ENCODE measurements at places on chromosomes 7 and 10.

DNA sequence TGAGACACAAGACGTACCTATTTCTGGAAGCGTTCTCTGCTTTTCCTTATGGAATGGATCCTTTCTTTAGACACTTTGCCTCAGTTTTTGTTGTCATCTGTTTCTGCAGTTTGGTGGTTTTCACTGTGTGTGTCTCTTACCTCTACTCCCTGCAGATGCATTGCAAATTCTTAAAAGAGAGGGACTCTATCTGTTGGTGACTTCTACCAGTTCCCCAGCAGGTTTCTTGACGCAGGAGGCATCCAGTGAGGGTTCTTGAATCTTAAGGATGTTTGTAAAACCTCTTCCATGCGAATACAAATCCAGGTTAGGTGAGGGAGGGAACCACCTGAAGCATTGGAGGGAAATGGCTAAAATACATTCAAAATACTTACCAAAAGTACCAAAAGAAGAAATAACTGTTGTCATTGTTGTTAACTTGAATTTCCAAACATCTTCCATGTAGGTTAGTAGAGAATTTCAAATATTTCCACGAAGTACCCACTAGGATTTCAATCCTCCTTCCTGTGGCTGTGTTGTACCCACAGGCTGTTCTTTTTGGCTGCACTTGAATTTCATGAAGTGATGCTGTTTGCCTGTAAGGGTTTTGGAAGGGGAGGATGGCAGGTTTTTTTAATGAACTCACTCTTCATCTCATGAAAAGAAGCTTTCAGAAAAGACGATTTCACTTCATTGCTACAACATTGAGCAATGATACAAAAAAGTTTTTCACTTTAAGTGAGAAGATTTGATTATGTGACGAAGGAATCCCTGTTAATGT is 32.2 kb downstream of the PLXDC2 start:
- H3K36me3 ChIP-seq = no peaks in the 10 kb centered on the region
- H3K4me3 ChIP-seq = no peak overlapping the region
- H3K4me1 ChIP-seq = no peaks in the 10 kb centered on the region
- H3K27me3 ChIP-seq = no peaks in the 10 kb centered on the region

DNA sequence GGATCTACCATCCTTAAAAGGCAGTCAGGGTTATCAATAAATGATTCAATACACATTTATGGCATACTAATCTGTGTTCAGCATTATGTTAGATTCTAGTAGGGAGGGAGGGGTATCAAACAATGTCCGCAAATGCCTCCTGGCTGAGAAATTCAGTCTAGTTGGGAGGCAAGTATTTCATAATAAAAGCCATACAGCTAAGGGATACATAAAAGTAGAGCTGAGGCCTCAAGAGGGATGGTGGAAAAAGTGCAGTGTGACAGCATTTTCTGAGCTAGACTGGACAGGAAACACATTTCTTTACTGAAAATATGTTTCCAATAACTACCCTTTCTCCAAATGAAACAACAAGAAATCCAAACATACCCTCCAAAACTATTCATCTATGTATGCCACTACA is 152.8 kb upstream of the LRRN3 start:
- DNase-seq = no peak
- no peak overlapping the region for H3K27ac ChIP-seq
- H3K4me1 ChIP-seq = no peaks in the 10 kb centered on the region
- H3K4me3 ChIP-seq = no peak overlapping the region
- H3K27me3 ChIP-seq = no peaks in the 10 kb centered on the region

DNA sequence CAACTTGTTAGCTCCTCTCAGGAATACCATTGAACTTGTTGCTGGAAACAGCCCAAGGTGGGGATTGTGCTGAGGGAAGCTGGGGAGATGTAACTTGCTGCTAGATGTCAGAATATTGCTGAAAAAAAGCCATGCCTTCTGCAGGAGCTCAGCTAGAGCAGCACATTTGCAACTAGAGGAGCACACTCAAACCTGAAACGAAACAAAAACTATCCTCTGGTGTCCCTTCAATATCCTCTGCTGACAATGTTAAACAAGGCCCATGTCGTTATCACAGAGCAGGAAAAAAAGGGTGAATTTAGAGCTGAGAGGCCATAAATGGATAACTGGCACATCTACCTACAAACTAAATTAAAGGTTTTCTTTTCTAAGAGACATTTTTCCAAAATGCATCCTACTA is 53.7 kb upstream of the MACC1 start:
- no peaks in the 10 kb centered on the region for H3K4me1 ChIP-seq
- H3K4me3 ChIP-seq = no peak overlapping the region
- DNase-seq = no peak
- no peaks in the 10 kb centered on the region for H3K36me3 ChIP-seq
- H3K27me3 ChIP-seq = no peaks in the 10 kb centered on the region

DNA sequence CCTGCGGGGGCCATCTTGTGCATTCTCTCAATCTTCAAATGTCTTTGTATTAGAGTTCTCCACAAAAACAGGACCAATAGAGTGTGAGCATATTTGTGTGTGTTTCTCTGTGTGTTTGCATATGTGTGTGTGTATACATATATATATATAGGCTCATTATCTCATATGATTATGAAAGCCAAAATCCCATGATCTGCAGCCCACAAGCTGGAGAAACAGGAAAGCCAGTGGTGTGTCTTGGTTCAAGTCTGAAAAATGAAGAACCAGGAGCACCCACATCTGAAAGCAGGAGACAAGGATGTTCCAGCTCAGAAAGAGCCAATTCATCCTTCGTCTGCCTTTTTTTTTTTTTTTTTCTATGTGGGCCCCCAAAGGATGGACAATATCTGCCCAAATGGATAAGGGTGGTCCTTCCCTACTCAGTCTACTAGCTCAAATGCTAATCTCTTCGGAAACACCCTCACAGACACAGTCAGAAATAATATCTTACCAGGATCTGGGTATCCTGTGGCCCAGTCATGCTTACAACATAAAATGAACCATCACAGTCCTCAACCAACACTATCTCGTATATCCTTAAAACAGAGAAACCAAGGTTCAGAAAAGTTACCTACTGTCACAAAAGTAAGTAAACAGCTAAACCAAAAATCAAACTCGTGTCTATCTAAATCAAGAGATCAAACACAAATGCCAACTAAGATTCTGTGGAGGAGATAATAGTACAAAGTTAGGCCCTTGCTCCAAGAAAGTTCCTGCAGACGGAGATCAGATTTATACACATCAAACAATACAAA is 141.9 kb downstream of the JMJD1C start:
- DNase-seq = no peak
- no peaks in the 10 kb centered on the region for H3K4me1 ChIP-seq
- H3K27me3 ChIP-seq = no peaks in the 10 kb centered on the region

DNA sequence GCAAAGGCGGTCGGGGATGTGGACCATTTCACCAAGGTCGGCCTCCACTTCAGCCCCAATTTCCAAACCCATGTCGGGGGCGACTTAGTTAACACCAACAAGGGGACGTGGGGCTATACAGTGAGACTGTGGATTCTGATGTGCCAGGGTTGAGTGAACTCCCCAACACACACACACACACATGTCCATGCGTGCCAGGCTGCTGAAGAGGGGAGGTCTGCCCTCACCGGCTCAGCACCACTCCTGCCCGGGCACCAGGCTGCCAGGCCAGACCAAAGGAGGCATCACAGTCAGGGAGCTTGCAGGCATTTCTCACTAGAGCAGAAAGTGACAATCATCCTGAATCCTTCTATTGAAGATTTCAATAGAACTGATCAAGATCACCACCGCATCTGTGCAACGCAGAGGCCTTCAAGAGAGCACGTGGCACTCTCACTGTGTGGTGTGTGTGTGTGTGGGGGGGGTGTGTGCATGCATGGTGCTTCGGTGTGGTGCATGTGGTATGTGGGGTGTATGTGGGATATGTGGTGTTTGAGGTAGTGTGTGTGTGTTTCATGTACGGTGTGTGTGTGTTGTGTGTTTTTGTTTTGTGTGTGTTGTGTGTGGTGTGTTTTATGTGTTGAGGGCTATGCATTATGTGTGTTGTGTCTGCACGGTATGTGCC is 403.5 kb upstream of the RNF32 start:
- H3K4me1 ChIP-seq = no peaks in the 10 kb centered on the region
- H3K27ac ChIP-seq = no peak overlapping the region
- H3K27me3 ChIP-seq = no peaks in the 10 kb centered on the region
- H3K4me3 ChIP-seq = no peak overlapping the region
- no peak for DNase-seq

- no peaks in the 10 kb centered on the region for H3K27me3 ChIP-seq
- DNase-seq = no peak
- H3K27ac ChIP-seq = peak overlapping the region; percentile 67
- peaks cover 29% of the 10 kb centered on the region for H3K4me1 ChIP-seq
Observed at GRCh38 chr10:29687421-29688164, 52.8 kb upstream of the SVIL start.

DNA sequence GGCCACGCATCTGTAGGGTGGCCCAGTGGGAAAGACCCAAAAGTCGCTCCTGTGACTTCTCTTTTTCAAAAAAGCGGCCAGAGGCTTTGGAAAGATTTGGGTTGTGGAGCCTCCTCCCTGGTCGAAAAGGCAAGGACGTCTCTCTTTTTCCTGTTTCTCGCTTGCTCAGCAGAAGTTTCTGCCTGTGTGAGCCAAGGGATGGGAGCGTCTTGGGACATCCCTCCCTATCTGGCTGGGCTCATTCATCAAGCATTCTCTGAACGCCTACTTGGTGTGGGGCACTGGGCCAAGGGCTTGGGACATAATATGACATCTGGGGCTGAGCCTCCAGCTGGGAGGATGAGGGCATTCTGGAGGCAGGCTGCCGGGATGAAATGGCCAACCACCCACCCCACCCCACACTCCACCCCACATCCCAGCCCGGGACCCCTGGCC is 120.9 kb downstream of the C10orf105 start:
- DNase-seq = peak; percentile 78
- no peak overlapping the region for H3K4me3 ChIP-seq
- no peaks in the 10 kb centered on the region for H3K36me3 ChIP-seq
- peak overlapping the region; percentile 87 for H3K27ac ChIP-seq
- H3K4me1 ChIP-seq = peaks cover 15% of the 10 kb centered on the region
- no peaks in the 10 kb centered on the region for H3K27me3 ChIP-seq

DNA sequence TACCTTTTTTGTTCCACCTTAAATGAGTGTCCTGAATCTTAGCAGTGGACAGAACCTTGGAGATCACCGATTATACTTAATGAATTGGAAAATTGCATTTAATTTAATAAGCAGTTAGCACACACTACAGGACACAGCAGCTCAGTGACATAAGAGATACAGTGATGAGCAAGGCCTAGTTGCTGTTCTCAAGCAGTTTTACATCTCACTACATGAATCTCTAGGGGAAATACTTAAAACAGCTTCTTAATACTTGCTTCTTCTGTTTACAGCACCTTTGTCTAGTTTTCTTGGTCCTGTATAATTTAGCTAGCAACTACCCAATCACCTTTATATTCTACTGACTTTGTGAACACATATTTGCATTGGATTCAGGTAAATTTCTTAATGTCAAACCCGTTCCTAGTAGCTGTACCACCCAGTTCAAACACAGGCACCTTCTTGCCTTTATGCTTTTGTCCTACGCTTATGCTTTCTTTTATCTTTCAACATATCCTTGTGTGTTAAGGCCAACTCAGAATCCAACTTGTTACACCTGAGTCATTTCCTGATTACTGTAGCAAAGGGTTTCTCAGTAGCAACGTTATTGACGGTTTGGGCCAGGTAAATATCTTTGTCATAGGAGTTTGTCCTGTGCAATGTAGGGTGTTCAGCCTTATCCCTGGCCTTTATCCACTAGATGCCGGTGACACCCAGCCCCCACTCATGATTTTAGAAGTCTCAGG is 1.8 kb downstream of the STAM start:
- H3K4me3 ChIP-seq = peak overlapping the region; percentile 94
- no peak for DNase-seq
- H3K27ac ChIP-seq = peak overlapping the region; percentile 99
- H3K36me3 ChIP-seq = no peaks in the 10 kb centered on the region
- no peaks in the 10 kb centered on the region for H3K27me3 ChIP-seq
